ENCODE measurements at places on chromosomes 3 and 15.

DNA sequence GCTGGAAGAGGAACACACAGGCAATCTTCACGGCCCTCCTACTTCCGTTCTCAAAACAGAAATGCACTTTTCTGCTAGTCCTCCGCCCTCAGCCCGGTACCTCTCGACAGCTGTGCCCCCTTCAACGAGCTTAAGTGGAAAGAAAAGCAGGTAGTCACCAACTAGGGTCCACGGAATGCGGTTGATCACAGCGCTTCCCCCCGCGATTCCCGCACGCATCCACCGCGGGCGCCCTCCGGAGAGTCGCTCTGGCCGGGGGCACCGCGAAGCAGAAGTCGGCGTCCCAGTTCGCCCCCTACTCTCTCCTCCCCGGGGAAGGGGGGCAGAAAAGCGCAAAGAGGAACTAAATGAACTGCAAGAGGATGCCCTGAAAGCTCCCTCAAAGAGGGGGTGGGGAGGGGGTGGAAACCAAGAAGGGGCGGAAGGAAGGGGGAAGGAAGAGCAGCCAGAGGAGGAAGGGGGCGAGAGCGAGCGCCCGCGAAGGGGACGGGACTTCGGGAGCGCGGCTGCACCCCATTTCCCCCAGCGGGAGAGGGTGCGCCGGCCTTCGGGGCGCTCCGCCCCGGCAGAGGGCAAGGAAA lies 738 bp downstream of the ACAP2 start:
- DNase-seq = peak; percentile 37

DNA sequence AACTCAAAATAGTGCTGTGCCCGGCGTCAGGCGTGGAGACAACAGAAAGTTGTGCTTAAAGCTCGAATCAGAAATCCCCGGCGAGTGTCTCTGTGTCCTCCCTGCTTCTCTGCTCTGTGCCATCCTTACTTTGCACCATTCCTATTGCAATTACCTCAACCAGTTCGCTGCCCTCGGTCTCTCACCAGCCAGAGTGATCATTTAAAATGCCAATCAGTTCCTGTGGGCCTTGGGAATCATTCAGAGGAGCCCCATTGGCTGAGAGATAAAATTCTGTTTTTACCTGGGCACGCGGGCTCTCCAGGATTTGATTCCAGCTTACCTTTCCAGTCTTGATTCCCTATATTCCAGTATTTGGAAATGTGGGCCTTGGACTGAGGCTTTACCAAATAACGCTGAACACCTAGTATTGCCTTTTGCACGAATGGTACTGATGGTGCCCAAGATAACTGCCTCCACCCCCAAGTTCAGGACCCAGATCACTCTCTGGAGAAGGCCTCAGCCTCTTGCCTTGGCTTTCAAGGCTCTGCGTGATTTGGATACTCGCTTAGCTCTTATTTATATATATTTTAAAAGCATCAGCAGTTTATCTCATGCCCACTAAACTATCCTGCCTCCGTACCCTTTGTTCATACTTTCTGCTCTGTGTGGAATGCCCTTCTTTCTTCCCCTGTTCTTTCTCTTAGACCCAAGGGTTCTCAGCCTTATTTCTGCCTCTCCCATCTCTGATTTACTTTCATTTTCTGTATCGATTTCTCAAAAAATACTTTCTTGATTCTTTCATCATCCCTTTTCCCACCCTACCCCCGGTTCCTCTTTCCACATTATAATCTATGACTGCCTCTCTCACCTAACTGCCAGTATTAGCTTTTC lies 863 bp downstream of the PSMA4 start:
- DNase-seq = peak; percentile 7

DNA sequence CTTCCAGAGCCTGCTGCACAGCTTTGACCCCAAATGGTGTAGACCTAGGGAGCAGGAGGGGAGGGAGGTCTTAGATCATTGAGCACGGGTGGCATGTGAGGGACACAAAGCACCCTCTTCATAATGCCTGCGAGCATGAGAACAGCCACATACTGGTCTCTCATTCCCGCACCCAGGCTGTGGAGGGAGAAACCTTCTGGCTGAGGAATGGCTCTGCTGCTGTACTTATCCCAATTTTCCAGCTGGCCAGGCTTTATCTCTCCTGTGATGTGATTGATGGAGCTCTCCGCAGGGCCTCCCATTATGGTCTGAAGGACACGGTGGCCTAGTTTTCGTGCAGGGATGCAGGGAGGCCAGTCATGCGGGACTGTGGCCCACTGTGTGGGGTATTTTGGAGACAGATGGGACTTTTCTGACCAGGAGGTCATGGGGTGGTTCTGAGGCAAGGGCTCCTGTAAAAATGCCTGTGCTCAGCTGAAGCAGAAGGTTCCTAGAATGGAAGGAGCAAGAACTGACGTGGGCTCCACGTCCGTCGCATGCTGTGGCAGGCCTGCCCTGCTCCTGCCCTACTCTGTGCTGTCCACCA lies 251.5 kb downstream of the PLCL2 start:
- DNase-seq = no peak

DNA sequence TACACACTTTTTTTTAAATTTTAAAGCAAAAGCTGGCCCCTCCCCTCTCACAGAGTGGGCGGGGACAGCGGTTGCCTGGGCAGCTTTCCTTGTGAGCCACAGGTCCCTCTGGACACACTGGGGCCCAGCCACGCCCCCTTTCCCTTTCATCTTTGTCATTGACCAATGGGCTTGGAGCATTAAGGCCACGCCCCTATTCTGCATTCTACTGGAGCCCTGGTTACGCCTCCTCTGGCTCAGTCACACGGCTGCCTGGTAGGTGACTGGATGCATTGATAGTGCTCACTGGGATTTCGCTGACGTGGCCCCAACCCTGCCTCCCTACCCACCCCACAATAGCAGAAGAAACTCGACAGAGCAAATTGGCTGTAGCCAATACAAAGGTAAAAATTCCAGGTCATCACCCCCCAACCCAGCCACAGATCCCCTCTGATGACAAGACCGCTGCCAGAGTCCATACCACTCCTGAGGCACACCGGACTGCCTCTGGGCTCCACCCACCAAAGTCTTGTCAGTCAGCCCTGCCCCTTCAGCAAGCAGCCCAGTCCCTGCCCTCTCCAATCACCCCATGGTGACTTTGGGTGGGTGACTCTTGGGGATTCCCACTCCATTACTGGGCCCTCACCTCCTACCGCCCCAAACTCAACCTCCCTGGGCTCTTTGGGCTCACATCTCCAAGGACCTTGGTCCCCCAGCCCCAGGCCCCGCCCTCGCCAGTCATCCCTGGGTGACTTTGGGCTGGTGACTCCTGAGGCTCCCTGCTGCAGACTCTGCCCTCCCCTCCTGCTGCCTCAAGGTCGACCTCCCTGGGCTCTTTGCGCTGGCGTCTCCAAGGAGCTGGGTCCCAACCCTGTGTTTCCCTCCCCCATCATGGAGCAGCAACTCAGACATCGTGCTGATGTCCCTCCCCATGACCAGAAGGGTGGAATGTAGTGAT lies 112.2 kb upstream of the FAN1 start:
- DNase-seq = no peak

DNA sequence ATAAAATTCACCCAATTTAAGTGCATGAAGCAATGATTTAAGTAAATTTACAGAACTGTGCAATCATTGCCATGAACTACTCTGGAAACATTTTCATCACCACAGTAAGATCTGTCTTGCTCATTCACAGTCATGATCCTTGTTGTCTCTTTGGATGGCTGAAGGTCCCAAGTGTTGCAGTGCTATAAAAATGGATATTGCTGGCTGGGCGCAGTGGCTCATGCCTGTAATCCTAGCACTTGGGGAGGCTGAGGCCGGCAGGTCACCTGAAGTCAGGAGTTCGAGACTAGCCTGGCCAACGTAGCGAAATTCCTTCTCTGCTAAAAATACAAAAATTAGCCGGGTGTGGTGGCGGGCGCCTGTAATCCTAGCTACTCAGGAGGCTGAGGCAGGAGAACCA lies 17.0 kb downstream of the SNRPN start:
- no peak for DNase-seq

DNA sequence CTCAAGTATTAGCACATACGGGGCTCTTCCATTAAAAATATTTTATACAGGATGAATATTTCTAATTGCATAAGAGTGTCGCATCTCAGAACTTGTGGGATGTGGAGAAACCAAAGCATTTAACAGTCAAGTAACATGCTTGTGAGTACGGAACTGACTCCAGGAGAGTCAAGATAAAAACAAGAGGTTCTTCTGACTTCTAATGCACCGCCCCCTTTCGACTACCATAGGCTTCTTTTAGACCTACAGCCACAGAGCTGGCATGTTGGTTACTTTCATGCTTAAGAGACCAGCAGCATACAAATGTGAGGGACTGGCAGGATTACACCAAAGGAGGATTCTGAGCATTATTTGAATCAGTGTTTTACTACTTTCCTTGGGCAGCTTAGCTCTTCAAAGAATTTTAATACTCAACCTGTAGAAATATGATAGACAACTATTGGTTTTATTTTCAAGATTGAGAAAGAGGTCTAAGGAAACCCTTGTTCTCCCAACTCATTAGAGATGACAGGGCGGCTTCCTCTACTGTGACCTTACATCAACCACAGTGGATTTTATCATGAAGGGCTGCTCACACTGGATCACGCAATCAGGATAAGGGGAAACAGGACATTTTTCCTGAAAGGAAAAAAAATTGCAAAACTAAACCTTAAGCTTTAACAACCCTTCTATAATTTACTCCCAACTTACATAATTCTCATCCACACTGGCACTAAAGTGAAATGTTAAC lies 14.0 kb downstream of the ETV5 start:
- no peak for DNase-seq

- DNase-seq = no peak
These were observed 59.7 kb downstream of the NOX5 start for GRCh38 chr15:69074001-69074842.

- peak; percentile 78 for DNase-seq
These were observed 23.1 kb upstream of the USP3 start for GRCh38 chr15:63481105-63481810.

DNA sequence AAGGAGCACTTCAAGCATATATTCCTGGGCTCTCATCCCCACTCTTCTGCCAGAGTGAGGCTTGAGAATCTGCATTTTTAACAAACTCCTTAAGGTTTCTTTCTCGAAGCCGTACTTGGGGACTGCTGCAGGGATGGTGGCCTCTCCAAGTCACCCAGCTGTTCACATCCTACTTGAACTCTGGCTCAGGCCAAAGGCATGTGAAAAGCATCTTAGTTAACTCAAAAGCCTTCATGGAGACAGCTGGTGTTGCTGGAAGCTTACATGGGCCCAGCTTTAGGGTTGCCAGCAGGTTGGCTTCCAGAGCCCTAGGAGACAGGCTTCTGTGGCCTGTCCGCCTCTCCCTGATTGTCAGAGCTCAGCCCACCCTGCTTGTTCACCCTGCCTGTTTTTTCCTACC lies 139.2 kb downstream of the THSD4 start:
- DNase-seq = no peak

- no peak for DNase-seq
These were observed 229.1 kb upstream of the CBLB start for GRCh38 chr3:106097817-106098435.

GRCh38 chr3:87225659-87226058 lies 1.4 kb upstream of the CHMP2B start:
- DNase-seq = no peak

Data from CD4-positive, alpha-beta T cell treated with Interleukin-4 for 4 hours (primary cell).